Activated CD4-positive, alpha-beta T cell treated with anti-CD3 and anti-CD28 coated beads for 4 hours (primary cell): ENCODE measurements at places on chromosomes 2 and 18.

DNA sequence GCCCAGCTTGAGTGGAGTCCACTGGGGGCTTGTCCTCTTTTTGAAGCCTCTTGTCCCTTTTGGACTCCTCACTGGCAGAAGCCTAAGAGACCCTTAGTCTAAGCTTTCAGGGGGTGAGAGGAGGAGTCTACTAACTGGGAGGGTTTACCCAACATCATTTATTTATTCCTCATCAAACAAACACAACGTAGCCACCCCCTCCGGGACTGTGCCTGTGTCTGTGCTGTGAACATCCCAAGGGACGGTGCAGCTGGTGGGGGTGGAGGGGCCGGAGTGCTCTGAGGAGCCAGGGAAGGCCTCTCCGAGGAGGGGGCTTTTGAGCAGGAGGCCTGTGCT, 42.7 kb upstream of the TAF1B start:
- no peak for DNase-seq

- no peak for DNase-seq
Observed at GRCh38 chr2:20205915-20206524, 18.9 kb downstream of the SDC1 start.

- no peak for DNase-seq
Observed at GRCh38 chr2:162282765-162283425, 35.6 kb downstream of the IFIH1 start.

- no peak for DNase-seq
Observed at GRCh38 chr2:128310094-128310716, 8.5 kb downstream of the HS6ST1 start.

DNA sequence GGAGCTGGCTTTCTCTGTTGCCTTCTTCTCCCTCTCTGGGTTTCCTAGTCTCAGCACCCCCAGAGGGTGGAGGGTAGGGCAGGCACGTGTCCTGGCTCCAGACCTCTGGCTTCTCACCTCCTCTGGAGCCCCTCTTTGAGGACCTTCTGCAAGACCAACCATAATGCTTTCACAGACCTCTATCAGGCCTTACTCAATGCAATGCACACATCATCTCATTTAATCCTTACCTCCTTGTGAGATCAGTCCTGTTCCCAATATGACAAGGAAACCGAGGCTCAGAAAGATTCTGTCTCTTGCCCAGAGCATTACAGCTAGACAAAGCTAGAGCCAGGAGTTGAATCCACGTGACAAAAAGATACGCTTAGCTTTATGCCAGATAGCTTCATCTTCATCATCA, 8.2 kb downstream of the ATOH8 start:
- no peak for DNase-seq

DNA sequence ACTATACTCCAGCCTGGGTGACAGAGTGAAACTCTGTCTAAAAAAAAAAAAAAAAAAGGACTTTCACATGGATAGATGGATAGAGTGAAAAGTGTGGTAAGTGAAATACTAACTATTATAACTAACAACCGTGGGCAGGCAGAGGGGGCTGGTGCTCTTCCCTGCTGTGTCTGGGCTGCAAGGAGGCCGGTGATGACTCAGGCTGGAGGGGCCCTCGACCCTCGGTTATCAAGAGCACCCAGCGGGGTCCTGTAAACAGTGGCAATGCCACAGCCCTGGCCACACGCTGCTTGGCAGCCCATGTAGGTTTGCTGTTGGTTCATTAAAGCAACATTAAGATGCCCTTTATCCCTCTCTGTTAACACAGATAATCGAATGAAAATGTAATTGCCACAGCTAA, 184.8 kb upstream of the RAB12 start:
- no peak for DNase-seq
